Psoas muscle (tissue), 8 donors: ENCODE measurements at places on chromosomes 1 and 21.

- DNase-seq: no peak
These were observed 174.8 kb downstream of the ASTN1 start for GRCh38 chr1:176989754-176990153.

DNA sequence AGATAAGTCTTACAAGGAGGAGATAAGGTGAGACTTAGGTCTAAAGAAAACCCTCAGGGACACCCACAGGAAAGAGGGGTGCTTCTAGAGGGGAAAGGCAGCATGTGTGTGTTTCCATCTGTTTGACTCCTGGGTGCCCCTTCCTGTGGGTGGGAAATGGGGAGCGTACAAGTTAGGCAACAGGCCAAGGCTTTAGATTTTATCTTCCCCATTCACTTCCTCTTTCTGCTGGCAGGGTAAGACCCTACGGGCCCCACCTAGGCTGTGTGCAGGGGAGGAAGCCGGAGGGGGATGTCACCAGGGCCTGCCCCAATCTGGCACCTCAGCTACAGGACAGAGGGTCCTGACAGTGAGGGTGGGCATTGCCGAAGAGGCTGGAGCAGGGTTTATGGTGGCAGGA is 2.5 kb upstream of the OLIG1 start:
- no peak for DNase-seq

GRCh38 chr1:162861625-162862024 is 650 bp upstream of the CCDC190 start:
- DNase-seq: no peak

DNA sequence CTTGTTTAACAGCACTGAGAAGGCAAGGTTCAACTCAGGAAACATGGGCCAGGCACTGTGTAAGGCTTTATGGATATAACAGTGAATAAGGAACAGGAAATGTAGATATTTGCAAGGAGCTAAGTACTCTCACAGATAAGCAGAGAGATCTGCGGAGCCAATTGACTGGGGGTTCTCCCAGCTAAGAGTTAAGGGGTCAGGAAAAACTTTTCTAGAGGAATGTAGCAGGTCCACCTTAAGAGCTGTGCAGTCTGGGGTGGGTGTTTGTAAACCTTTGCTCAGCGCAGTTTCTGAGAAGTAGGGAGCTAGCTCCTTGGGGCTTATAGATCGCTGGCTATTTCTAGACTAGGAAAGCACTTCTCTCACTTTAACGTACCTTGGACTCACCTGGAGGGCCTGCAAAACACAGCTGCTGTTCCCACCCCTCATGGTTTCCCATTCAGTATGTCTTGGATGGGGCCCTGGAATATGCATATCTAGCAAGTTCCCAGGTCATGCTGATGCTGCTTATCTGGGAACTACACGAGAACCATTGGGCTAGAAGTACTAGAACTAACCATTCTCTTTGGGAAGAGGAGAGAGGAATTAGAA is 51.7 kb downstream of the TLCD4 start:
- DNase-seq: no peak

DNA sequence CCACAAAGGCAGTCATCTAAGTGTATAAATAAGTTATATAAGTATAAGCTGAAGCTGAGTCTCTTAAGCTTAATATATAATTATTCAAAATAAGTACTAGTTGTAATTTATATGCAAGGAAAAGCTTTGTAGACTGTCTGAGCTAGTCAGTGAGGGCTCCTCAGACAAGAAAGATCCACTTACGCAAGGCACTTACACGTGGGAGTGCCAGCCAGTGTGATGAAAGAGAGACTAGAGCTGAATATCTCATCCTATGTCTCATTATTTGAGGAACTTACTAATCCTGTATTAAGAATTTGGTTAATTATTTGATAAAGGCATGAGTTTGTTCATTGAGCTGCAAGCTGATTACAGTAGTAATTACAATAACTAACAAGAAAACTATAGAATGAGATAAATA is 146.9 kb downstream of the PDE4B start:
- DNase-seq: no peak

- no peak for DNase-seq
These were observed 782 bp upstream of the PFKL start for GRCh38 chr21:44299085-44299457.

DNA sequence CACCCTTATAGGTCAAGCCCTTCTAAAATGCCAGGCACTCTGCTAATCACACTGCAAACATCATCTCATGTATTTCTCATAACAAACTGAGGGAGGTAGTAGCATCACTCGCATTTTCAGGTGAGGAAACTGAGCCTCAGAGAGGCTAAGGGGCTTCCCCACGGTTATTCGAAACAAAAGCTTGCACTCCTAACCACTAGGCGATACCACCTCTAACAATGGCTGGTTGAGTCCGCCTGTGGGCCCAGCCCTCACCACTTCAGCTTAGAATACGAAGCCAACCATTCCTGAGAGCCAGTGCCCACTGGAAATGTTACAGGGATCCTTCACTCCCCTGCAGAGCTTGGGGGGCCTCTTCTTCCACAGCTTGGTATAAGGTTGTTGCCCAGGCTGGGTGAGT is 65.3 kb upstream of the TENT5C start:
- no peak for DNase-seq

- DNase-seq: no peak
These were observed 623.2 kb downstream of the LMO4 start for GRCh38 chr1:87951852-87952251.

DNA sequence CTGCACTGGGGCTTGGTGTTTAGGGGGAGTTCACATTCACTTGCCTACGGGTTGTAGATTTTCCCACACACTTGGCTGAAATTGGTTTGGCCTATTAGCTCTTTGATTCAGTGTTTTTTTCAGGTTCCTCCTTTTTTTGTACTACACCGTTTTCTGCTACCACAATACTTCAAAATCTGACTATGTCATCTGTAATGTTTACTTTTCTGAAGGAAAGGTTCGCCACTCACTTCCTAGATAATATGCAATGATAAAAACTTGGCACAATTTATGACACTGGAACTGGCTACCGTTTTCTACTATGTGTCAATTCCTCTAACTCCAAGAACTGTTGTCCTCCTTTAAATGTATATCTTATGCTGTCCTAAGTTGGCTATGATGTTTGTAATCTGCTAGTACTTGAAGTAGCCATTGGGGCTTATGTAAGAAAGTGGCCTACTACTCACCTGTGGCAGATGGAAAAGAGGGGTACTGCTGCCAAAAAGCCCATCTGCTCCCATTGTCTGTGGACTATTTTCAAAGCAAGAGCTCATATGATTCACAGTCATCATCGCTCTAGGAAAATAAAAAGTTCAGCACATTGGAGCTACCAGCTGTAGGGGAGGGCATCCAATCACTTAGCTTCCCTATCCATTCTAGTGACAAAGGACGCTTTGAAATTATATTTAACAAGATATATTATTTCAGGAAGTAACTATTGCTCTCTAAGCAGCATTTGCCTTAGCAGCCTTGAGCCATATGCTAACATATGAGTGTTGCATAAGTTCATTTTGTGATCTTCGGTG is 42.4 kb upstream of the BACH1 start:
- DNase-seq: no peak

- no peak for DNase-seq
These were observed 367.0 kb downstream of the PRDM2 start for GRCh38 chr1:14067036-14067435.

GRCh38 chr21:35119501-35120047 is 70.5 kb upstream of the RUNX1 start:
- DNase-seq: no peak

DNA sequence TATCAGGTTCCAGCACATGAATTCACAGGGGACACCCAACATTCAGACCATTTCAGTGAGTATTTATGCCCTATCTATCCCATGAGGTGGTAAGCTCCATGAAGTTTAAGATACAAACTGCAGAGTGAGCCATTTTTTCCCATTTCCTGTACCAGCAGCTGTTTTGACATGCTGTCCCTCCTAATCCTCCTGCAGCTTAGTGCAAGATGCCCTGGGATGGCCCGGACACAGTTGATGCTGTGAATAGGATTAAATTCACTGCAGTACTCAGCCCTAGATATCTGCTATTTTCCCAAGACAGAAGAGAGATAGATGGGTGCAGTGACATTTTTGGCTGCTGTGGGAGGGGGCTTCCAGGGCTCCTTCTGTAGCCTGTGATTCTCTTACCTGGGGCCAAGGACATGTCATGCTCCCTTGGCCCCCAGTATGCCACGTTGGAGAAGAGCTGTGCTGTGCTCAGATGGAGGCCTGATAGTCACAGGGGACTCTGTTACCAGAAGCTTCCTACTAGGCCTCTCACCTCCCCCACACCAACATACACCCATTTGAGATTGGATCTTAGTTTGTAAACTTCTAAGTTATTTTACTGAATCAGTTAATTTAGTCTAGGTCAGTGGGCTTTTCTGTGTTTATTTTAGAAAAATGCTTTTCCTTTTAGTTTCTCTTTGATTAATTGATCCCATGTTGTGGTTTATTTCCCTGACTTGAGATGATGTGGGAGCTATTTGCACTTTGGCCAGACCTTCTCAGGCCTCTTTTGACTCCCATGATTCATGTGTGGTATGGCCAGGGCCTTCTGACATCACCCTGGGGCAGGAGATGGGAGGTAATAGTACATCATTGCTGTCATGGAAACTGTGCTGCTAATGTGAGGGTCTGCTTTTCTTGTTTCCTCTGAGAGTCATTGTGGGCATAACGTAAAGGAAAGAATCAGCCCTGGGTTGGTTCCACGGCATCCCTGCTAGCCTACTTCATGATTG is 92.6 kb downstream of the ST3GAL3 start:
- no peak for DNase-seq

DNA sequence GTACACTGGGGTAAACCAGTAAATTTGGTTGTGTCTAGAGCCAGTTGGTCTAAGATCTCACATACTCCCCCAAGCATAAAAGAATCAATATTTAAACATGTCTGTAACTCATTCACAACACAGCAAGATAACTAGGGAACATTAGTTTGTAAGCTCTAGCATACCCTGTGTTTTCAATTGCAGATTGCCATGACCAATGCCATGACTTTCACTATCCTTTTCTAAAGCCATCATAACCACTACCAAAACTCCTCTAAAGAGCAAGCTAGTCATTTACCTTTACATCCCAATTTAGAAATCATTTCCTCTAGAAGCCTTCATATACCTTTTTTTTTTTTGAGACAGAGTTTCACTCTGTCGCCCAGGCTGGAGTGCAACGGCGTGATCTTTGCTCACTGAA is 56.5 kb upstream of the PLA2G4A start:
- DNase-seq: no peak

DNA sequence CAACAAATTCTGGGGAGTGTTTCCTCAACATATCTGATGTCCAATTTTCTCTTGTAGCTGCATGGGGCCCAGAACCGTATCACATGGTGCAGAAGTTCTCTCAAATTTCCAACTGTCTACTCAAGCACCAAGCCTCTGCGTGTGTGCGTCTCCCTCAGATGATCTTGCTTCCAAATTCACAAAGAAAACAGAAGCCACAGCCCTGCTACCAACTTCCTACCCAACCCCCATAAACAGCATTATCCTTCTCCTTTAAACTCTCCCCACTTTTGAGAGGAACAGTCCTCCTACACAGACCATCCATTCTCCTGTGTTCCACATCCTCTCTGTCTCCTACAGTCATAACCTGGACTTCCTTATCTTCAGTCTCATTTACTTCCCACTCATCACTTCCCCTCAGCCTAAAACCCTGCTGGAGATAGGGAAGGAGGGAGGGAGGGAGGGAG is 354.1 kb downstream of the SMYD3 start:
- no peak for DNase-seq

DNA sequence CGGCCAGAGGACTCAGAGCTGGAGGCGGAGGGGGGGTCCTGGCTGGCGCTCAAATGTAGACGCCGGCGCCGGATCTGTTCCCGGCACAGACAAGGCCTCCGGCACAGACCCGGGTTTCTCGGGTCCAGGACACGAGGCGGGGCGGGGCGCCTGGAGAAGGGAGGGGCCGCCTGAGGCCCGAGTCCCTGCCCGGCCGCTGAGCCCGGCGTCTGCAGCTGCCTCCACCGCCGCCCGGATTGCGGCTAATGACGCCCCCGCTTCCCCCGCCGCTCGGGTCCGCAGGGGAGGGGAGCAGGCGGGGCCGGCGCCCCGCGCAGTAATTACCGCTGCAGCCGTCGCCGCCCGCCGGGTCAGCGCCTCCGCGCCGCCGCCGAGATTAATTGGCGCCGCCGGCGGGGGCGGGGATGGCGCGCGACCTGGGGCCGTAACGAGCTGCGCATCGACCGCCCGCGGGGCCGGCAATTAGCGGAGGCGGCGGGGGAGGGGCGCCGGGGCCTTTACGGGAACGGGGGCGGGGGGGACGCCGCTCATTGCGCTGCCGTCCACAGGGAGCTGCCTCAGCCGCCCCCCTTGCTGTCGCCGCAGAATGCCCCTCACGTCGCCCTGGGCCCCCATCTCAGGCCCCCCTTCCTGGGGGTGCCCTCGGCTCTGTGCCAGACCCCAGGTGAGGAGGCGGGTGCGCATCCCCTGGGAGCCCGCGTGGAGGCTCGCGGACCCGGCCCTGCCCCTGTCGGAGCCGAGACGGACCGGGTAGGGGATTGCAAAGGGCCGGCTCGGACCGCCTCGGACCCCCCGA is 17.3 kb downstream of the NOC2L start:
- DNase-seq: no peak

DNA sequence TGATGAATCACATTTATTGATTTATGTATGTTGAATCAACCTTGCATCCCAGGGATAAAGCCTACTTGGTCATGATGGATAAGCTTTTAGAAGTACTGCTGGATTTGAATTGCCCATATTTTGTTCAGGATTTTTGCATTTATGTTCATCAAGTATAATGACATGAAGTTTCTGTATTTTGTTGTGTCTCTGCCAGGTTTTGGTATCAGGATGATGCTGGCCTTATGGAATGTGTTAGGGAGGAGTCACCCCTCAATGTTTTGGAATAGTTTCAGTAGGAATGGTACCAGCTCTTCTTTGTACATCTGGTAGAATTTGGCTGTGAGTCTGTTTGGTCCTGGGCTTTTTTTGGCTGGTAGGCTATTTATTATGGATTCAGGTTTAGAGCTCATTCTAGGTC is 1643.1 kb upstream of the B3GALT2 start:
- no peak for DNase-seq

DNA sequence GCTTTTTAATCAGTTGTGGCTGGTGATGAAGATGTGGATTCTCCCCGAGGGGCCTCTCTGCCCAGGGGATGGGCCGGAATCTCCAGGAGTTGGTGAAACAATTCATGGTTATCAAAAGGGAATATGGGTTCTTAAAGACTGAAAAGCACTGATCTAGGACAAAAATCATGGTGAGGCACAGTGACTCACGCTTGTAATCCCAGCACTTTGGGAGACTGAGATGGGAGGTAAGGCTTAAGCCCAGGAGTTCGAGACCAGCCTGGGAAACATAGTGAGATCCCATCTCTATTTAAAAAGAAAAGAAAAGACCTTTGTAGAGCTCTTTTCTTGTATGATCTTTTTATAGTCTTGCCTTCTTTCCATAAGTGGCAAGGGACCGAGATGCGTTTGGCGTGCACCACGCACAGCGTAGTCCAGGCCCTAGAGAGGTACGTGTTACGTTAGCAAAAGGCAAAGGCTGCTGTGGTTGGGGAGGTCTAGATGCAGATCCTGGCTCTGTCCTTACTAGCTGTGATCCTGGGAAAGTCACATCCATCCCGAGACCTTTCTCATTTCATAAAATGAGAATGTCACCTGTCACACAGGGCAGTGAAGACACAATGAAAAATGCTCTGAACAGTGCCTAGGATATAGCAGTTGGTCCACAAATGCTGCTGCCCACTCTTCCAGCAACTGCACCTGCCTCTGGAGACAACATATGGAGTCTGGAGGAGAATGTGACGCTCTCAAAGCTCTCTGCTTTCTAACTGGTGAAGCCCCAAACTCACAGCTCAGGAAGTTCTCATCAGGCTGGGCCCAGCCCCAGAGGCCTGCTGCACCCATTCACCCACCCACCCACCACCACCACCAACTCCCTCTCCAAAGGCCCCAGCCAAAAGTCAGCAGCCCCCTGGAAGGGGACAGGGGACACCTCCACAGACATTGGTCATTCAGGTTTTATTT is 54.8 kb downstream of the KIF21B start:
- DNase-seq: no peak

- no peak for DNase-seq
These were observed 2.7 kb downstream of the PLXNA2 start for GRCh38 chr1:208241512-208241911.
